ENCODE measurements at places on chromosomes 13 and 19.

GRCh38 chr13:47076500-47076899, 179.6 kb upstream of the HTR2A start:
- no peak for DNase-seq

GRCh38 chr19:55208880-55209692, at the start of gene PTPRH:
TSS of gene PTPRH (minus strand) at chr19:55209501. CDS start at chr19:55209433, 68 bp downstream.
- DNase-seq: no peak

DNA sequence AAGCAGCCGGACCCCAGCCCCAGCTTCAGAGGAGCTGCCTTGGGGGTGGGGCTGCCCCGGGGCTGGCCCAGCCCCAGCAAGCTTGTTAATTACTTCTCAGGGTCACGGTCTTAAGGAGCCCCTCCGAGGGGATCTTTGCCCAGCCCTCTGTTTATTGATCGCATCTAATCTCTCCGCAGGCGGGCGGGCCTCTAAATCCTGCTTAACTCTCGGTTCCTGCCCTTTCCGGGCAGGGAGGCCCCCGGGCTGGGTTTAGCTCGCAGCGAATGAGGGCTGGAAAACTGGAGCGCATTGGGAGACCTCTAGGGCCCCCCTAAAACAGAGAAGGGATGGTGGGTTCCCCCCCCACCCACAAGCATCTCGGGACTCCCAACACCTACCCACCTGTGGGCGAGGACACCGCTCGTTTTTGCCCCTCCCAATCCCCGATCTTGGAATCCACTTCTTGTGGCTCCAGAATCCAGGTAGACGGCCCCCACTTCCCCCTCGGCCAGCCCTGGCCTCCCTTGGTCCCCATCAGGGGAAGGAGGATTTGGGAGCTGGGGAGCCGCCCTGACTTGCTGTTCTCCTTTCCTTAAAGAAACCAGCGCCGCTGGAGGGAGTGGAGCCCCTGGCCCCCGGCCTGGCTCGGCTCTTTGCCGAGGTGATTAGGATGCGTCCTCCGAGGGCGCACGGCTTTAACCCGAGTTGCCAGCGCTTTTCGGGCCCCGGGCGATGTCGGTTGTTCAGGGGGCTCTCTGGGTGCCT, 59.5 kb upstream of the ADGRL1 start:
- DNase-seq: no peak

DNA sequence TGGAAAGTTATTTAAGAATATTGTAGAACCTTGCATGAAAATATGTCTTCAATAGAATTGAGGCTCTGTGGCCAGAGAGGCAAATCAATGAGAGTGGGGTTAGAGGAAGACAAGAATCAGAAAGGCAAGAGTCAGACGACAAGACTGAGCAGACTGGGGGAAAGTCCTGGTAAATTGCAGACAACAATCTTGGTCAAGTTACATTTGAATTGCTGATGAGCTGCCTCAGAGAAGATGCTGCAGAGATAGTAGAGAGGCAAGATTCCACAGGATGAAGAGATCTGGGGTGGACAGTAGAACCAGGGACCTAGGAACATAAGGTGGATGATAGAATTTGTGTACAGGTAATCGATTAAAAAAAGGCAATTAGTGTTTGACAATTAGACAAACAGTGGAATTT, 133.8 kb downstream of the RXFP2 start:
- DNase-seq: no peak

DNA sequence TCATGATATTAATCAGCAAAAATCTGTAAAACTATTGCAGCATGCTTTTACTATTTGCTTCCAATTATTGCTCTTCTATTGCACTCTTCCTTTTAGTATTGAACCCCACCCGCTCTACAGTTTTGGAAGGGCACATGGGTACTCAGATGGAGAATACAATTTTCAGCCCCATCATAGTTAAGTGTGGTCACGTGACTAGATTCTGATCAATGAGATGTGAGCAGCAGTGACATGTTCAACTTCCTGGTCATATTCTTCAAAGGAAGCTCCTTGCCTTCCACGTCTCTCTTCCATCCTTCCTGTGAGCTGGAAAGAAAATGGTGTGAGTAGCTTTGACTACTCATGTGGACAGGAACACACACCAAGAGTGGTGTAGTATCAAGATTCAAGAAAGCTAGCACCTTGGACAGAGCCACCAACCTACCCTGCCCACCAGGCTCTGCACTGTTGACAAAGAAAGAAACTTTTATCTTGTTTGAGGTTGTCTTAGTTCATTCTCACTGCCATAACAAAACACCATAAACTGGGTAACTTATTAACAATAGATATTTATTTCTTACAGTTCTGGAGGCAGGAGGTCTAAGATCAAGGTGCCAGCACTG, 3.8 kb upstream of the FGF14 start:
- DNase-seq: no peak

Measured in activated CD8-positive, alpha-beta memory T cell treated with anti-CD3 and anti-CD28 coated beads for 4 hours (primary cell).